Activated T-cell treated with anti-CD3 and anti-CD28 coated beads, Interleukin-2, amount 50 U/mL, for 48 hours (primary cell): ENCODE measurements at places on chromosomes 5 and 9.

- DNase-seq: no peak
These were observed 218.2 kb downstream of the GADD45G start for GRCh38 chr9:89822996-89823395.

DNA sequence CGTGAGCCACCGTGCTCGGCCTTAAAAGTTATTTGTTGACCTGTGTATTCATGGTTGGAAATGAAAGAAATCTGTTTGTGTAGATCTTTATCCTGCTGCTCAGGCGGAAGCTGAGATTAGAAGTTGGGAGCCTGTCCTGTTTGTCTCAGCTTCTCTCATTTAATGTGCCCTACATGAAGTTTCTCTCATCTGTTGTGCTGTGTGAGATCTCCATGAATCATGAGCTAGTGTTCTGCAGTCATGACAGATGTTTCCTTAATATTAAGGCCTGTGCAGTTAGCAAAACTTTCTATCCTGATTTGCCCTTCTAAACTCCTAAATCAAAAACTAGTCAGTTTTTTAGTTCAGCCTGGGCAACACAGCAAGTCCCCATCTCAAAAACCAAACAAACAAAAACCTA, 59.5 kb downstream of the FAM78A start:
- no peak for DNase-seq

- DNase-seq: no peak
These were observed 302.6 kb downstream of the KIF4B start for GRCh38 chr5:155316070-155316714.

DNA sequence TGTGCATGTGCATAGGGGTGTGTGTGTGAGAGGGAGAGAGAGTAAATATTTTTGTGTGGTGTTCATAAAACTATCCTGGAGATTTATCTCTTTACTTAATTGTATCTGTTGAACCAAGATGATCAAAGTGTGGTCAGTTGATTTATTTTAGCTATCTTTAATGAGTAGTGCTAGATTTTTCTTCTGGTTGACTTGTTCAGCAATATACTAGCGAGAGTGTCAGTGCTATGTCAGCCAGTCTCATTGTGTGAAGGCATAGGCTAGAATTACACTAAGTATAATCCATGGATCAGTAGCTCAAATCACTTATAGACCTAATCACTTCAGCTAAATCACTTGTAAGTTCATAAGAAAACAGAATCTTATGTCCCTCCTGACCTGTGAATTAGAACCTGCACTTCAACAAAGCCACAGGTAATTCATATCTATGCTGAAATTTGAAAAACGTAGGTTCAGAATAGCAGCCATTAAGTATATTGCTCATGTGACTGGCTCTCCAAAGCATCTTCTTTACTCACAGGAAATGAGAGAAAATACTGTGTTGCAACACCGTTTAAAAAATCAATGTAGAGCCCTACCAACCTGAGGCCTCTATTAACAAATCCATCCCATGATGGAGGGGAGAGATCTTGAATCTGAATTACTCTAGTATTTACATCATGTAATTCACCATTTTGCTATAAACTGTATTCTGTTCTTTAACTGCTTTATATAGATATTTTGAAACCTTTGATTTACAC, 203.1 kb upstream of the ACTBL2 start:
- no peak for DNase-seq

DNA sequence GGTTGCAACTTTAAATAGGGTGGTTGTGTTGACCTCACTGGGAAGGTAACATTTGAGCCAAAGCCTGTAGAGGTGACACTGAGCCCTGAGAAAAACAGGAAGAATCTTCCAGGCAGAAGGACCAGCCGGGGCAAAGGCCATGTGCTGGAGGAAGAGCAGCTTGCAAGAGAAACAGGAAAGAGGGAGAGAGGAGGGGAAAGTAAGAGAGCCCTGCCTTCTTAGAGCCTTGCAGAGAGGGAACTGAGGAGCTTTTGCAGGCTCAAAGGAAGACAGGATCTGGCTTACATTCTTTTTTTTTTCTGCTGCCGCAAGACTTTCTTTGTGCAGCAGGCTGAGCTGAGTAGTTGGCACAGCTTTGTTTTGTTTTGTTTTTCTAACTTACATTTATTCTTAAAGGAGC, 17.4 kb downstream of the C9orf153 start:
- no peak for DNase-seq

GRCh38 chr5:95296291-95296690, 11.4 kb upstream of the MCTP1 start:
- DNase-seq: no peak

DNA sequence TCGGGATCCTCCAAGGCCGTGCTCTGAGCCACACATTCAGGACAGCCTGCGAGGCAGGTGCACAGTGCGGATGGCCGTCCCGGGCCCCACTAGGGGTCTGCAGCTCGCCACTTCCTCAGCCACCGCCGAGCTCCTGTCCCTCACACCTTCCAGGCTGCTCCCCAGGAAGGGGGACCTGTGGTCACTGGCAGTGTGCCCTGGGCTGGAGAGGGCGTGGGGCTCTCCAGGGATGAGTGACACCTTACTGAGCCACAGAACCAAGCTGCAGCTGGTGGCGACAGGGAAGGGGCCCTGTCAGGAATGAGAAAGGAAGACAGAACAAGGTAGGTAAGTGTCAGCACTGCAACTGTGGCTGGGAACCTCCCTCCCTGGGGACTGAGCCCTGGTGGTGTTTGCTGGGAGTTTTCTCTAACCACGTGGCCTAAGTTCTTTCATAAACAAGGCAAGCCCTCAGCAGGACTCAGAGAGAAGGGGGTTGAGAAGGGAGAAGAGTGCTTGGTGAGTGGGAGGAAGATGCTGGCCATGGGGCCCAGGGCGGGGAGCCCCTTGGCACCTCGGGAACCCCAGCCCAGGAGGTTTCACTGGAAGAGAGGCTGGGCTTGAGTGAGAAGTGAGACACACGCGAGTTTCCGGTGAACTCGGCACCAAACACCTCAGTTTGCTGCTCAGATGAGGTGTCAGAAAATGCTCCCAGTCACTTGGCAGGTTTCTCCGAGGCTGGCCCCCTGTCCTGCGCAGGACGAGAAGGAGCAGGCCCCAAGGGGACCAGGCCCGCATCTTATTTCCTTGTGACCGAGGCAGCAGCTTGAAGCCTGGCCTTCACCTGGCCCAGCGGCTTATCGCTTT, 5.2 kb downstream of the IL13 start:
- peak; percentile 69 for DNase-seq

DNA sequence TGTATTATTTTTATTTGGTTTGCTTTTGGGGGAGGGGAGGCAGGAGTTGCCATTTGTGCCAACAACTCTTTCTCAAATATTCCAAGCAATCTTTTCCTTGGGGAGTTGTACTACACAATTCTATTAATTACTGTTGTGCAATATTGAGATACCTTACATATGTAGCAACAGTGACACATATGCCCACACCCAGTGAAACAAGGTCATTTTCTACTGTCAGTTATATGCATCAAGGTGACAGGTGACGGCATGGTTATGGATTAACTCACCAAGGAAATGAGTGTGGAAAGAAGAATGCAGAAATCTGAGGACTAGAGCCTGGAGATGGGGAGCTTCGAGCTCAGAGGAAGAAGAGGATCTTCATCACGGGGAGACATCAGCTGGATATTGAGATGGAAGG, 17.9 kb upstream of the MSMP start:
- DNase-seq: no peak

GRCh38 chr5:34608859-34609648, 47.1 kb upstream of the RAI14 start:
- no peak for DNase-seq

DNA sequence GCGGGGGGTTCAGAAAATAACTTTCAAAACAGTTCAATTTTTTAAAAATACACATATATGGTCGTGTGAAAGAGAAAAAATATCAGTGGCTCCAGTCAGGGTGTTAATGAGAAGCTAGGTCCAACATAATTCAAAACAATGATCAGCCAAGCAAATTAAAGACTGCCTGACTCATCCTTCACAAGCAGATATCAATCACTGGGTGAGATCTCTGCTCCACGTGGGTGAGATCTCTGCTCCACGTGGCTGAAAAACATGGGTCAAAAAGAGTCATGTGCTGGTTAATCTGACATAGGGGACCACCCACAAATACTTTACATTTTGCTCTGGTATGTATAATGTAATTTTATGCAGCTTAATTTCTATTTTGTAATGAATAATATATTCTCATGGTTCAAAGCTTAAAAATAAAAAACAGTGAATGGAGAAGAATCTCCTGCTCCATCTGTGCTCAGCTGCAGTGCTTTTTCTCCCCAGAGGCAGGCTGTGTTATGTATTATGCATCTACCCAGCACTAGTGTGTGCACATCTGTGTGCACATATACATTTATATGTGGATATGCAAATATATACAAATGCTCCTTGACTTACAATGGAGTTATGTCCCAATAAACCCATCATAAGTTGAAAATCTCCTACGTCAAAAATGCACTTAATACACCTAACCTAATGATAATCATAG, 93.1 kb upstream of the S1PR3 start:
- no peak for DNase-seq

GRCh38 chr9:69253057-69253456, 72.0 kb upstream of the ENTREP1 start:
- DNase-seq: no peak

- DNase-seq: no peak
These were observed 127.3 kb upstream of the NR4A3 start for GRCh38 chr9:99694393-99694792.

GRCh38 chr5:39121315-39121714, 47.1 kb upstream of the RICTOR start:
- no peak for DNase-seq

- no peak for DNase-seq
These were observed 111.4 kb downstream of the FANCC start for GRCh38 chr9:95206143-95206542.

DNA sequence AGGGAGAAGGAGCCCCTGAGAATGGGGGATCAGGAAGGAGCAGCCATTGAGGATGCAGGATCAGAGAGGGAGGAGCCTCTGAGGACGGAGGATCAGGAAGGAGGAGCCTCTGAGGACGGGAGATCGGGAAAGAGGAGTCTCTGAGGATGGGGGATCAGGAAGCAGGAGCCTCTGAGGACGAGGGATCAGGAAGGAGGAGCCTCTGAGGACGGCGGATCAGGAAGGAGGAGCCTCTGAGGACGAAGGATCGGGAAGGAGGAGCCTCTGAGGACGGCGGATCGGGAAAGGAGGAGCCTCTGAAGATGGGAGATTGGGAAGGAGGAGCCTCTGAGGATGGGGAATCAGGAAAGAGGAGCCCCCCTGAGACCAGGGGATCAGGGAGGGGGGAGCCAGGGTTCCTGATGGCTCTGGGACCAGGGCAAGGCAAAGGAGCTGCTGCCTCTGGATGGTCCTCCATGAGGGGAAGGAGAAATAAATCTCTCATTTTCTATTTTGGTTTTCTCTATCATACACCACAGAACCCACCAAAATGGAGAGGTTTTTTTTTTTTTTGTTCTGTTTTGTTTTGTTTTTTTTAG, 22.6 kb upstream of the SARDH start:
- no peak for DNase-seq

GRCh38 chr5:119322948-119323537, 32.8 kb upstream of the TNFAIP8 start:
- DNase-seq: peak; percentile 40

DNA sequence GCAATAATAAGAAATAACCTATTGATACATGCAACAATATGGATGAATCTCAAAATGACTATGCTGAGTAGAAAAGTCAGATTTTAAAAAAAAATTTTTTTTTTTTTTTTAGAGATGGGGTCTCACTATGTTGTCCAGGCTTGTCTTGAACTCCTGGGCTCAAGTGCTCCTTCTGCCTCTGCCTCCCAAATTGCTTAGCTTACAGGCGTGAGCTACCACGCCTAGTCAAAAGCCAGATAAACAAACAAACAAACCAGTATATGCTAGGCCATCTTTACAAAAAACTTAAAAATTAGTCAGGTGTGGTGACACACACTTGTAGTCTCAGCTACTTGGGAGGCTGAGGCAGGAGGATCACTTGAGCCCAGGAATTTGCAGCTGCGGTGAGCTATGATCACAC, 79.0 kb downstream of the MED27 start:
- DNase-seq: no peak

- DNase-seq: no peak
These were observed 6.3 kb downstream of the NR4A3 start for GRCh38 chr9:99828054-99828416.

DNA sequence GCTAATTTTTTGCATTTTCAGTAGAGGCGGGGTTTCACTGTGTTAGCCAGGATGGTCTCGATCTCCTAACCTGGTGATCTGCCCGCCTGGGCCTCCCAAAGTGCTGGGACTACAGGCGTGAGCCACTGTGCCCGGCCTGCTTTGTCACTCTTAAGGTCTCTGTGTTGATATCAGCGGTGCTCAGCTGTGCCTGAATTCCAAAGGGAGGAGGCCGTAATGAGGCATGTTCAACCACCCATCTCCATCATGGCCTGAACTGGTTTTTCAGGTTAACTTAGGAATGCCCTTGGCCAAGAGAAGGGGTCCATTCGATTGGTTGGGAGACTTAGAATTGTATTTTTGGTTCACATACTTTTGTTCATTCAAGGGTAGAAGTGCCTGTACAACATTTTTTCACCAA, 22.0 kb downstream of the HSD17B3 start:
- DNase-seq: no peak

GRCh38 chr9:35333551-35333950, 156.4 kb upstream of the RUSC2 start:
- DNase-seq: no peak

GRCh38 chr5:17352223-17352622, 134.8 kb downstream of the BASP1 start:
- DNase-seq: no peak

DNA sequence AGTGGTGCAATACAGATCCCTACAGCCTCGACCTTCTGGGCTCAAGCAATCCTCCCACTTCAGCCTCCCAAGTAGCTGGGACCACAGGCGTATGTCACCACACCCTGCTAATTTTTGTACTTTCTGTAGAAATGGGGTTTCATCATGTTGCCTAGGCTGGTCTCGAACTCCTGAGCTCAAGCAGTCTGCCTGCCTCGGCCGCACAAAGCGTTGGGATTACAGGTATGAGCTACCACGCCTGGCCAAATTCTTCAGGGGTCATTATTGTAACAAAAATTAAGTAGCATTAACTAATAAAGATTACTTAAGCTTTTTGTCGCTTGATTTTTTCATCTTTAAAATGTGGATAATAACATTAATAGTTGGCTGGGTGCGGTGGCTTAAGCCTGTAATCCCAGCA, 195.3 kb upstream of the IER5L start:
- no peak for DNase-seq

DNA sequence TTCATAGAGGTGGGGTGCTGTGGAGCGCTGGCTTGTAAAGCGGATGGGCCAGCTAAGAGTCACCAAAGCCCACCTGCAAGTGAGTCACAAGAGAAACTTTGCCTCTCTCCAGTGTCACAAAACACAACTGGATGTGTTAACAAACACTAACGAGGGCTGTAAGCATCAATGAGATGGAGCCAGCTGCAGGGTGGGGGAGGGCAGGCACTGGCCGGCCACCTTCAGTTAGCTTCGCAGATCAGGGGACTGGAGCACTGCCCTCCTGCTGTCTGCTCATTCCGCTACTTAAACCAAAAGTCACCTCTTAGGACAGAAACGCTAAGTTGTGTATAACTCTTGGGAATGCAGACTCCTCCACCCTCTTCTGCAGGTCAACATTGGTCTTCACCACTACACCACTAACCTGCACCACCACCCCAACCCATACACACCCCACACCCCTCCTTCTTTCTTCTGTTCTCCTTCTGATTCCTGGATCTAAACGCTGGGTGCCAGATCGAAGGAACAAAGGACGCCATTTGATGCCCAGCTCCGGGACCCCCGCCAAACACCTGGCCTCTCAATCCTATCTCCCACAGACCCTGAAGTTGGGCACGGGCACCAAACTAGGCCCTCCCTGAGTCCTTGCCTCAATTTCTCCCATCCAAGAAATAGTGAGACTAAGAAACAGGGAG, 2.1 kb downstream of the ARSI start:
- DNase-seq: no peak
